ENCODE measurements at places on chromosomes 6 and 20.

- peak; percentile 79 for DNase-seq
These were observed 55.9 kb upstream of the RREB1 start for GRCh38 chr6:7051780-7052442.

DNA sequence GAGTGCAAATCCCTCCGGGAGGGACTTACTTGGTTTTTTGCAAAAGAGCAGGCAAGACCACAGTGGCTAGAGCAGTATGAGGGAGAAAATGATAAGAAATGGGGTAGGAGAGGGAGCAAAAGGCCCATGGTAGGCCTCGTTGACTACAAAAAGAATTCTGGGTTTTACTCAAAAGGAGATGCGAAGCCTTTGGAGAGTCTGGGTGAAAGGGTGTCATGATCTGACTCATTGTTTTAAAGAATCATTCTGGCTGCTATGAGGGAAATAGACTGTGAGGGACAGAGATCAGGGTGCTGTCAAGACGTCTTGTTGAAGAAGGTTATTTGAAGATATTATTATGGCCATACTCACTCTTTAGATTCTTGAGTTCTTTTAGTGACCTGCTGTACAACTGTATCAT, 13.0 kb downstream of the TBC1D32 start:
- DNase-seq, result no peak

GRCh38 chr20:8756410-8756809, 312.5 kb upstream of the PLCB4 start:
- DNase-seq, result no peak

GRCh38 chr6:16399158-16399557, 160.8 kb downstream of the GMPR start:
- no peak for DNase-seq

DNA sequence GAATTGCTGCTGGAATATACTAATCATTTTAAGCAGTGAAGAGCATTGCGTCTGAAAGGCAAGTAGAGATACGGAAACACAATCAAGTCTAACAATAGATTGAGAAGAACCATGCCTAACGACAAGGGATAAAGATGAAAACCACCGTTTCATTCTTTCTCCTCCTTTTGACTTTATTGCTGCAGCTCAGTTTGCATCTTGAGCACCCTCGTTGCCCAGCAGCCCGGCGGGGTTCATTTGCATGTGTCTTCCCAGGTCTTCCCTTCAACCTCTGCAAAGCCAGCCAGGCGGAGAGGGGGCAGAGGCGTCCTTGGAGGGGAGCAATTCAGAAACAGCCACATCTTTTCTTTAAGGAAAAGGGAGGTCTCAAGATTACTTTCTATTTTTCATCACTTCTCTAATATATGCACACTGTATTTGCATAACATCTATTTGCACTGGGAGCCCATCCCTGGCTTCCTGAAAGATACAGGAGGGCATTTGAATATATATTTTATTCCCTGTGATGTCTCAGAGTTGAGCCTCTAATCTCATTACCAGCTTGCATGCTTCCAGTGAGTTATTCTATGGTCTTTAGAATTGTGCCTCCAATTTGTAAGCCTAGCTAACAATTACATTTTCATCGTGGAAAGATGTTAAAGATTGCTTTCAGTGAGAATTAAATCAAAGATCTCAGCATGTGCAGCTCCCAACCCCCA, 18.7 kb upstream of the PXDC1 start:
- peak; percentile 55 for DNase-seq

DNA sequence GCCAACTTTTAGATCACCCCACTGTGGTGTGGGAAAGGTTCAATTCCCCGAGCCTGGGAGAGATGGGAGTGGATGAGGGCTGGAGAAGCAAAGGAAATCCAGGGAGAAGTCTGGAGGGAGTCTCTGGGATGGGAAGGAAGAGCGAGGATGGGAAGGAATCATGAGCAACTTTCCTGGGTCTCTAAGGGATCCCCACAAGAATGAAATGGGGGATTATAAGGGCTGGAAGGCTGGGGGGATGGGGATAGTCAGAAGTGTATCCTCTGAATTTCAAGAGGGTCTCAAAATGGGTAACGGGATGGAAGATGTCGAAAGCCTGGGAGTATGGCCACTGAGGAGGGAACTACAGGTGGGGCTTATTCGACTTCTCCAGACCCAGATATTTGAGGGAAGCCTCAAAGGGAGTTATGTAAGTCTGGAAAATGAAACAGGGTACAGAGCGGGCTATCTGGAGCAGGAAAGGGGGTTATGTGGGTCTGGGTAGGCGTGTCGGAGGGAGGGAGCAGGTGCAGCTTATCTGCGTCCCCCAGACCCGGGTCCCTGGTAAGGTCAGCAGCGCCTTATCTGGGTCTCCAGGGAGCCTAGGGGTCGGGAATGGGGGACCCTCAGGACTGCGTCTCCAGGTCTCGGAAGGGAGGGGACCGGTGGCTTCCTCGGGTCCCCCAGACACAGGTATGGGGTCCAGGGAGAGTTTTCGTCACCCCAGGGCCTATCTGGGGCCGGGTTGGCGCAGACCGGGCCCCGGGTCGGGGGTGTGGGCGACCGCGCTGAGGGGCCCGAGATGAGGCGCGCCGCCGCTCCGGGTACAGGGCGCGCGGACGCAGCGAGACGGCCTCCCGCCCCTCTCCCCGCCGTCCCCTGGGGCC, 550 bp downstream of the PLAGL2 start:
- peak; percentile 63 for DNase-seq

DNA sequence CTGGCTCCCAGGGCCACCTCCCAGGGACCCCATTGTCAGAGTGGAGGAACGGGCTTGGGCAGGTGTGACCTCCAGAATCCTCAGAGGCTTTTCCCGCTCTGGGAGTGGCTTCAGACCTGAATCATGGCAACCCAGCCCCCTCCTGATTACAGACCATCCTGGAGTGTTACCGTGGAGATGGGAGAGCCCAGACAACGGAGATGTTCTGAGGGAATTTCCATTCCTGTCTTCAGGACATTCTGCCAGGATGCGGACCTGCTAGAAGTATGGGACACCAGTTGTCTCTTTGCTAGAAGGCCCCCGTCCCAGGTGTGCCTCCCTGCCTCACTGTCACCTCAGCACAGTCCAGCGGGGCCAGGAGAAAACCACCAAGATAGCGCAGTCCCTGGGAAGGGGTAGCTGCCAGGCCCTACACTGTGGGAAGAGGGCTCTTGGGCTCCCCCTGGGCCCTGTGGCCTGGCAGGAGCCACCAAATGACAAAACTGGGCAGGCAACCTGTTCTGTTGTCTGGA, 109.9 kb downstream of the PSMB1 start:
- DNase-seq, result peak; percentile 53

GRCh38 chr6:80029470-80029869, 25.0 kb downstream of the TTK start:
- DNase-seq, result no peak

DNA sequence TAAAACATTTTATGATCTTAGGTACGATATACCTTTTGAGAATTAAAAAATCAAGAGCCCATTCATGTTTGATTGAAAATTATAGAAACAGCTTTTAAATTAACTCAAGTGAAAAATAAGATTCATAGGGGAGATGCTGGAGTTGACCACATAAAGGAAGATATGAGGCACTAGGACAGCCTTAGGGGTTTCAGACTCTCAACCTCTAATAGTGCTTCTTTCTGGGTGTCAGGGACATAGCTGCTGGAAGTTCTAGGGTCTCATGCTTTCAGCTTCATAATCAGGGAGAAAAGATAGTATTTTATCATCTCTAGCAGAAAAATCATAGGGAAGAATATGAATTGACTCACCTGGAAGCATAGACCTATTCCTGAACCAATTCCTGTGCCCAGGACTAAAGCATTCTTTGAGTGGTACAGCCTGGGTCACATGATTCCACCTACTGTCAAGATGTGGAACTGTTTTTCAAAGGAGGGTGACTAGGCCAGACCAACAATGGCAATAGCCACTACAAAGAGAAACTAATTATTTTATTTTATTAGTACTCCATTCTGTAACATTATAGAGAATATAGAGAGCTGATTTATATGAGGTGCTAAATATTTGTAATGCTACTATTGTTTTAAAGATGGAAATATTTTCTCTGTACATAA, 27.8 kb upstream of the CENPW start:
- peak; percentile 62 for DNase-seq

GRCh38 chr20:38303908-38304379, at the start of gene BPI:
Gene BPI (plus strand): TSS chr20:38304156. CDS start chr20:38304224, 68 bp downstream.
- DNase-seq, result no peak

DNA sequence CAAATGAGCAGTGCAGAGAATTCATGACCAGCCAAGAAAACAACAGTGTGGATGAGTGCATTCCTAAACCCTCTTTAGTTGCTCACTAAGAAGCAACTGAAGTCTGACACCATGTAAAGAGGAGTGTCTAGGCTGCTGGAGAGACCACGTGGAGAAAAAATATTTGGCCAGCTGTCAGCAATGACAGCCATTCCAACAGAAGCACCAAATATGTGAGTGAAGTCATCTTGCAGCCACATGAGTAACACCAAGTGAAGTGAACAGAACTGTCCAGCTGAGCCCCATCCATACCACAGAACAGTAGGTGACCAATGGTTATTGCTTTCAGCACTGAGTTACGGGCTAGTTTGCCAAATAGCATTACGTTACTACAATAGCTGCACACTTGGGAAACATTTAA, 89.4 kb downstream of the TBXT start:
- no peak for DNase-seq

- DNase-seq, result no peak
These were observed 9.7 kb upstream of the TENT5A start for GRCh38 chr6:81762132-81762531.

- no peak for DNase-seq
These were observed 12.6 kb upstream of the GNMT start for GRCh38 chr6:42947950-42948349.

DNA sequence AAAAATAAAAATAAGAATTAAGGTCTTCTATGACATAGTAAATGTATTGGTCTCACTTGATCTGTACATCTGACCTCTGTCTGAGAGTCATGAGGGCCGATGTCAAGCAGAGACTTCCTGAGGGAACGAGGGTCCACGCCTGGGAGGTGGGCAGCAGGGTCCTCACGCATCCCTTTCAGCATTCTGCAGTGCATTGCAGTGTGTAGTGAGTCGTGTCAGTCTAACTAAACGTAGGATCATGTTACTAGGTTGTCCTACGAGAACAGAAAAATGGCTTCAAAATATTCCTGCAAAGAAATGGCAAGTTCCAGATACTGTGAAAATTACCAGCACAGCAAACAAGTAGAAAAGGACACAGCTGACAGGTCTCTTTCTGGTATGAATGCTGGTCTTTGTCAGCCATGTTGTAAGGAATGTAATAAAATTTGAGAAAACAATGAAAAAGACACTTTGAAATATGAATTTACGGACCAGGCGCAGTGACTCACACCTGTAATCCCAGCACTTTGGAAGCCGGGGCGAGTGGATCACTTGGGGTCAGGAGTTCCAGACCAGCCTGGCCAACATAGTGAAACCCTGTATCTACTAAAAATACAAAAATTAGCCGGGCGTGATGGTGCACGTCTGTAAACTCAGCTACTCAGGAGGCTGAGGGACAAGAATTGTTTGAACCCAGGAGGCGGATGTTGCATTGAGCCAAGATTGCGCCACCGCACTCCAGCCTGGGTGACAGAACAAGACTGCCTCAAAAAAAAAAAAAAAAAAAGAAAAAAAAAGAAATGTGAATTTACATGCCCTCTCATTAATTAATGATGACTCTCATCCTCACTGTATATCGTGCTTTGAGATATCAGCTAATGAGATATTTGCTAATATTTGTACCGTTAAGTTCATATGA, 2.4 kb upstream of the AHCY start:
- DNase-seq, result no peak

- DNase-seq, result no peak
These were observed 32.8 kb downstream of the GSS start for GRCh38 chr20:34922654-34923381.

DNA sequence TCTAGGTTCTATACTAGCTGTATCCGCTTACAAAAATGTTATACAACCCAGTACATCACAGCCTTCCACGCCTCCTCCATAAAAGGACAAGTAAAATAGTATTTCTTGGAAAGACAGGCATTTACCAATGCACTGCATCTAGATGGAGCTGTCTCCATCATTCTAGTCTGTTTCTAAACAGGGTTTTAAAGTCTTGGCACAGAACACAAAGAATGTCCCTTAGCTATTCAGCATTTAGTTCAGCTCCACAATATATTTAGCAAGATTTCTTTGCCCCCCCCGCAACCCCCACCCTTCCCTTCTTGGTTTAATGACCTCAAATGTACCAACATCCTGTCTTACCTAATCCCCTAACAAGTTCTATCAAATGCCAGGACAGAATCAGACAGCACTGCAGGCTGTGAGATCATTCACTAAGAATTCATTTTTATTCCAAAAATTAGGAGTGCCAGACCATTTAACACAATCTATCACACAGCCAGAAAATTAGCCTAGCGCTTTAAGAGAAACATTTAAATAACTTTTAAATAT, 198.6 kb downstream of the BACH2 start:
- no peak for DNase-seq

- peak; percentile 77 for DNase-seq
These were observed 302.5 kb downstream of the DHX35 start for GRCh38 chr20:39264506-39265172.

DNA sequence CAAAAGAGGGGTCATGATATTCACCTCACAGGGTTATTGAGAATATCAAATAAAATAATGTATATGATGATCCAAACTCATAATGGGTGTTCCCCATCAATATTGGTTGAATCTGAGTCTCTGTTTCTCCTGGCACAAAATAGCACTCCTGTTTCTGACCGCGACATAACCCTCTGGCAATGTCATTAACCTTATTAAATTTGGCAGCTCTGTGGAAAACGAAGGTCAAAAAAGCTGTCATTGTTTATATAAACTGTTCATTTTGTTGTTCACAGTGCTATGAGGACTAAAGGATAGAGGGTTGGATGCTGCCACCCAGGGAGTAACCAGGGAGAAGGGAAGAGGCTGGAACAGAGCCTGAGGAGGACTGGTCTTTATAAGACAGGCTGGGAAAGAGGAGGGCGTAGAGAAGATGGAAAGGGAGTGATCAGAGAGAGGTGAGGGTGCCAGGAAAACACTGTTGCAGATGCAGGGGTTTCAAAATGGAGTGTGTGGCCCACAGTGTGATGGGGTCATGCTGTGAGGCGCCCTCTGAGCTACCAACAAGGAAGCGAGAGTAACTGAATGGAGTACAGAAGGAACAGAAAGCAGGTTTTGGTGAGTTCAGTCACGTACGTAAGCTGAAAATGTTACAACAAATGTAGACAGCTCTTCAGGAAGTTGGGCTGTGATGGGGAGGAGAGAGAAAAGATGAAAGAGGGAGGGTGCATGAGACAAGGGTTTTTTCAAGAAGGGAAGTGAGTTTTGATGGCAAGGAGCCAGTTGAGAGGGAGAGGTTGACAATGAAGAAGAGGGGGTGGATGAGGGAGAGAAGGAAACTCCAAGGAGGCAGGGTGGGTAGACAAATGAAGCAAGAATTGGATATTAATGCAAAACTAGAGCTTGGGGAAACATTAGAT, 251.6 kb upstream of the TAB2 start:
- no peak for DNase-seq

Measured in GM23338 (cell line).